ENCODE measurements at places on chromosomes 12 and 14.

- no peak for DNase-seq
Measured at GRCh38 chr12:7019043-7019569, 830 bp upstream of the LPCAT3 start.

DNA sequence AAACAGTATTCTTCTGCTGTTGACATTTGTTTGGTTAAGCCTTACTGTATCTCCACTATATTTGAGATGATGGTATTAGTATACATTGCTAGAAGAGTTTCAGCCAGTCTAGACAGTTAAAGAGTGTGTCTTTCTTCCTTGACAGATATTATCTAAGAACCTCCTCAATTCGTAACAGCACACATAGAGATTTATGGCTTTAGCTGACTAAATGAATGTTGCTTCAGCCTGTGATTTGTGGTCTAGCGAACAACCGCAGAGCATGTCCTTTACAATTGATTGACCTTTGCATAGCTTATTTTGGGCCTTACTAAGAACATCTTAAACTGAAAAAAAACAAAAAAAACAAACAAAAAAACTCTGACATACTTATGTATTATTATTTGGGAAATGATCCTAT, 122.2 kb downstream of the DAAM1 start:
- no peak for DNase-seq

- no peak for DNase-seq
Measured at GRCh38 chr12:91001306-91001705, 3.5 kb downstream of the EPYC start.

DNA sequence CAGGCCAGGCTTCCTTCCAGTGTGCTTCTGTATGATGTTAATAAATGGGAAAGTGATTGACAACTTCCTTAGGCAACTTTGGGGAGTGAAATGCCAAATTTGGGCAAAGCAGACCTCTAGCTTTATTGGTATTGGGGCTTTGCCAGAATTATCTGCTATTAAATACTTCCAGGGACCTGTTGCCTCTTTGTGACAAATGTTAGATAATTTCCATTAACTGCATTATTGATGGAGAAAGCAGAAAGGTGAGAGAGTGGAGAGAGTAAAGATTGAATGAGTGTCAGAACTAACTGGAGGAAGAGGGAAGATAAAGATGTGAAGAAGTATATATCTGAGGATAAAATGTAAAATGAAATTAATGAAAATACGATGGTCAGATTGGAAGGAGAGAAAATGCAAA, 94.5 kb downstream of the CACNA1C start:
- DNase-seq, result no peak

DNA sequence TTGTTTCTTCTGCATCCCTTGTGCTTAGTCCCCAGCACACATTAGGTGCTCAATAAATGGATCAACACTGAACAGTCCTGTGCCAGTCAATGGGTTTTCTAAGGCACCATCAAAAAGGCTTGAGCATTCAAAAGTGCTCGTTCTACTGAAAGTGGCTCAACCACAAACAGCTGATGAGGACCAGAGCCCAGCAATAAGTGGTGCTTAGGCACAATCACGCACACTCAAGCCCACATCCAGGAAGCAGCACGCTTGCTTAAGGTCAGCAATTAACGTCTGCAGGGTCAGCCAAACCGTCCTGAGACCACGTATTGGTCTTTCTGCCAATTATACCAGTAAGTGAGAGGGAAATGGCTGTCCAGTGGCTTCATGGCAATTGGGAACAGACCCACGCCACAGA, 56.5 kb downstream of the PRIMA1 start:
- no peak for DNase-seq

DNA sequence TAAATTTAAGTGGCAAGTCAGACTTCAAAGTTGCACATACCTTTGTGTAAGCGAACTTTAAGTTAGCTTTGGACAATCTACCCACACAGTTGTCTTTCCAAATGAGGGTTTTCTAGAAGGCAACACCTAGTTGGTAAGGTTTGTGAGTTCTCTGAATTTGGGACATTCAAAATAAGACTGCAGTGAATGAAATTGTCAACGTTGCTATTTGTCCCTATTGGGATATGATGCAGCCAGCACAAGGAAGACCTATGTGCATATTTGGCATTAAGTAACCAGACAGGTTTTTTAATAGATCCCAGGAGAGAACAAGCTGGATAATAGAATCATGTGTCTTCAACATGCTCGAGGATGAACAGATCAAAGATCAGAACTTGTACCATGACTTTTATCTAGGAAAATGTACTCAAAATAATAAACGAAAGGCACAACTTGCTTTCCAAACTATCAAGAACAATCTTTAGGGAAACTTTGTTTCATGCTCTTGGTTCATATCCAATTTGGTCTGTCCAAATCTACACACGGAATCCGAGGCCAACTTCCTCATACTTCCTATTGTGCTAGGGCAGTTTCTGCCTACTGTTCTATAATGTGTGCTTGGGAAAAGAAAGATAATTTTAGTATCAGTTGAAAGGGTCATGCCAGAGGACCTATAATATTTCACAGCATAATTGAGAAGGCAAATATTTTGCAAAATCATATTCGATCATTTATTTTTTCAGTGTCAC, 284.2 kb upstream of the SOX5 start:
- no peak for DNase-seq

DNA sequence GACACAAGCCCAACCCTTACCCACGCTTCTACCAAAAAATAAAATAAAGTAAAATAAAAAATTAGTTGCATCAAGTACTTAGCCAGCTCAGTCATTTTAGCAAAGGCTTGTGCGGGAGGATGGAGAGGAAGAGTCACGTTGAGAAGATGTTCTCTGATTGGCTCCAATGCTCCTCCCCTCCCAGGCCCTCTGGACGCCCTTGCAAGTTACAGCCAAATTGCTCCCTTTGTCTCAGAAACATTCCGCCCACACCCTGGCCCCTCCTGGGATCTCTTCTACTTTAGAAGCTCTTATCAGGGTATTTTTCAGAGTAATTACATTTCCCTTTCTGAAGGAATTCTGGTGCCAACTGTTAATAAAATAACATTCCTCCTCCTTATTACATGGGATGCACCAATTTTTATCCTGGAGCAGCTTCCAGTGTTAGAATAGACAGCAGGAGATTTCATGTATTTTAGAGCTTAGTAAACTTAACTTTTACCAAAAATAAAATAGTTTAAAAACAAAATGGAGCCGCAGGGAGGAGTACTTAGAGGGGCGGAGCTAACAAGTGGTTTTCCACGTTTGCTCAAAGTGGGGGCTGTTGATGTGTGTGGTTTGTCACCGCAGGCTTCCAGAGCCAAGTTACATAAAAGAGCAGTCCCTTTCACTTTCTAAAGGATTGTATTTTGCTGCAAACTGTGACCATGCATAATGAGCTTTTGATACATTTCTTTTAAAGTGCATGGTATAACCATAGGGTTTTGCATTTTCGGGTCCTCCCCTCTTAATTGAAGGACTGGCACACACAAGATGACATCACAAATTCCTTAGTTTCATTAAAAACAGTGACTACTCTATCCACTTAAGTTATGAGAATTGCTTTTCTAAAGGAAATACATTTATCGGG, 71.7 kb upstream of the RAP1B start:
- DNase-seq, result no peak

- DNase-seq, result no peak
Measured at GRCh38 chr14:74503291-74503937, 9.8 kb downstream of the ISCA2 start.
